ENCODE measurements at places on chromosomes 2 and 18.

DNA sequence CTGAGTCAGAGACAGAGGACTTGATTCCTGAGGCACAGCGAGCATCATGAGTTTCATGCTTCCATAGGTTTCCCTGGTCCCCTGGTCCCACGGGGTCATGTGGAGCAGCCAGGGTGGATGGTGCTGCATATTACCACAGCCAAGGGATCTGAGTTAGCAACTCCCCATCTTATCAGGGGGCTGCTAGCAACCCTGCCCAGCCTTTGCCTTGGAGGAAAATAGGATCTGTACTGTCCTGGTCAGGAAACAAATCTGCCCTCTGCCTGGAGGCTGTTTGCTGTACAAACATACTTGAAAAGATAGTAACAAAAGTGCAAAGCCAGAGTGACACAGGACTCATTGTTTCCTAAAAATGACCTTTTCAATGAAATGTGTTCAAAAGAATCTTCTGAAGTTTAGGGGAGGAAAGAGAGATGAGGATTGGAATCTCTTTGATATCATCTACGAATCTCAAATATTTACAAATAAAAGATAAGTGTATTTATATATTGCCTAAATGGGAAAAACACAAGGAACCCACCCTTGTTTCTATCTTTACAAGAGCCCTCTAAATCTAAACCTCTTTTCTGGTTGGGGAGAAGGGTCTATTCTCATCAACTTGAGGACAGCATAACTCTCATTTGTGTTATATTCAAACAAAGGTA lies 194.8 kb downstream of the CD226 start:
- no peak for DNase-seq

GRCh38 chr2:108980076-108980475 lies 8.9 kb downstream of the EDAR start:
- no peak for DNase-seq

- DNase-seq = no peak
Measured at GRCh38 chr18:41647914-41648313, 307.1 kb upstream of the PIK3C3 start.

DNA sequence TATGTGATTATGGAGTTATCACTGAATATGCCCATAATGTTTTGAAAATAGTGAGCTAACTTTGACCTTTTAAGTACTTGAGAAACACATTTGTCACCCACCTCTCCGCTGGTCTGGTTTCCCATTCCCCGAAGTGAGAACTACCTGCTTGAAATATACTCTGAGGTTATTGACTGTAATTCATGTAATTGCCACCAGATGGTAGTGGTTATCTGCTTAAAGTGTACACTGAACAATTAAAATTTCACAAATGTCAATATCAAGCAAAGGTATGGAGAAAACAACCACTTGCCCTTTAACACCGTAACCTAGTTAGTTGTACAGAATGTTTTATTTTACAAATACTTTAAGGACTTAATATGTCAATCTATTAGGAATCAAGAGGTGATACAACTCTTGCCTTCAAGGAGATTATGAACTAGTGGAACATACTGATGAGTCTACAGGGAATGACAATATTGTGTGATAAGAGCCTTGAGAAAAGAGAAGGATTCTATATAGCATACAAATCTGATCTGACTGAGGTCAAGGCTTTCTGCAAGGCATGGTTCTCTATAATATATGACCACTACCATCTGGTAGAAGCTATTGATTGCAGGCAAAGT lies 316.8 kb upstream of the KCNH7 start:
- no peak for DNase-seq

DNA sequence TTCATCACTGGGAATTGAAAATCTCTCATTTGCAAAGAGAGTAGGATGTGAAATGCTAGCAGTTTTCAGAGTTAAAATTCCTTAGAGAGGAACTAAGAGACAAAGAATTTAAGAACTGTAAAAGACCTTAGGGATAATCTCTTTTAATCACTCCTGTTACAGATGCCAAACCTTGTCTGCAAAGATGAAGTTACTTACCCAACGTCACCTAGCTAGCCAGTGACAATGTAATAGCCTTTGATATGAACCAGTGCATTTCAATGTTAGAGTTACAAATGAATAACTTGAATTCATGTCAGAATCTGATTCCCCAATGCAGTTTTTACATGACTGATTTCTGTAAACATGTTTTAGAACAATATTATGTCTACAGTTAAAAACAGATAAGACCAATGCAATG lies 190.1 kb downstream of the LRP1B start:
- no peak for DNase-seq

- peak; percentile 24 for DNase-seq
Measured at GRCh38 chr2:72131916-72132841, 15.5 kb downstream of the CYP26B1 start.

DNA sequence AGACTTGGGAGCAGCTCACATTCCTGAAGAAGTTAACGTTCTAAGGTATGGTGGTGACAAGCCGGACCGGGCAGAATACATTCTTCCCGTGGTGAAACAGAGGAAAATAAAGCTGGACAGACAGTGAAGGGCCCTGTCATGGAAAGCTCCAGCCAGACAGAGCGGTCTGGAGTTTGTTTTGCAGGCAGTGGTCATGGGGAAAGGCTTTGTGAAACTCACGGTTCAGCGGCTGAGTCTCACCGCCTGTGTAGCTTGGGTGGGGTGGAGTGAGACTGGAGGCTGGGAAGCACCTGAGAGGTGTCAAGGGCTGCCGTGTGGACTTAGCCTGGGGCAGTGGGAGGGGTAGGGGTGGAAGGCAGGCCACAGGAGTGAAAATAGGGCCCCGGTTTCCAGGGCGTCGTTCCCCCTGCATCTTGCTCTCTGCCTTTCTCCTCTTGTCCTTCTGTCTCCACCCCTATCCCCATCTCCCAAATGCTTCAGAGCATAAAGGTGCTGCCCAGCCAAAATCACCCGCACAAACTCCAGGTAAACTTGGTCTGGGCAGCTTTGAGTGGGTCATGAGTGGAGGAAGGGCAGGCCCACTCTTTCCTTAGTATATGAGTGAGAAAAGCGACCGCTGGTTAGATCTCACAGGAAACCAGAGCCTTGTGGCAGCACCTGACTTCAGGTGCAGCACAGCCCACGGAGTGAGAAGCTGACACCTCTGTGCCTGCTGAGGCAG lies 11.4 kb upstream of the SLC20A1 start:
- no peak for DNase-seq

GRCh38 chr18:59514203-59514602 lies 155.1 kb upstream of the LMAN1 start:
- no peak for DNase-seq

GRCh38 chr2:109648041-109648527 lies 33.9 kb downstream of the SOWAHC start:
- DNase-seq = no peak

DNA sequence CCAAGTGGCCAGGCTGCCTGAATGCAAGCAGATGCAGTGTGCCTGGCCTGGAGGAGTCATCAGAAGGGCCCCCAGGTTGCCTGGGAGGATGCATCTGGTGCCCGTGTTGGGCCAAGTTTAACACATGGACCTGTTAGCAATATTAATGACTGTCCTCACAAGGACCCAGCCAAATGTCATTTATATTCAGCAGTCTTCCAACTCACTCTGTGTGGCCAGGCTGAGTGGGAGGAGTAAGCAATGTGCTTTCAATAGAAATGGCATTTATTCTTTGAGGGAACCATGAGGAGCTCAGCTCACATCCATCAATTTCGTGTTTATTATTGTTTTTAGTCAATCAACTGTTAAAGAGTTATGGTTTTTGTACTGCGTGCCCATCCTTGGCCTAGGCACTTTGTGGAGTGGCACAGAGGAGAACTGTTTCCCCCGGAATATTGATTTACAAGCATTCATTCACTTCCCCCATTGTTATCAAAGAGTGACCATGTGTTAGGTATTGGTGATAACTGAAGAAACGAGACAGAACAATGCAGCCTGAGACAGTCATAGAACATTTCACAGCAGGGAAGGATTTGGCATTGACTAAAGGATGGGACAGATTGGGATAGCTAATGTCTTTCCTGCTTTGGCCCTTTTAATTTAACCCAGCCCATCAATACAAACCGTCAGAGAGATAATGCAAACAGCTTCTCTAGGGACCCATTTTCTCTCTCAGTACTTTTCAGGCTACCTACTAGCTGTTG lies 725.2 kb downstream of the TSN start:
- DNase-seq = no peak

- peak; percentile 77 for DNase-seq
Measured at GRCh38 chr18:12726774-12727550, 24.1 kb downstream of the PSMG2 start.

DNA sequence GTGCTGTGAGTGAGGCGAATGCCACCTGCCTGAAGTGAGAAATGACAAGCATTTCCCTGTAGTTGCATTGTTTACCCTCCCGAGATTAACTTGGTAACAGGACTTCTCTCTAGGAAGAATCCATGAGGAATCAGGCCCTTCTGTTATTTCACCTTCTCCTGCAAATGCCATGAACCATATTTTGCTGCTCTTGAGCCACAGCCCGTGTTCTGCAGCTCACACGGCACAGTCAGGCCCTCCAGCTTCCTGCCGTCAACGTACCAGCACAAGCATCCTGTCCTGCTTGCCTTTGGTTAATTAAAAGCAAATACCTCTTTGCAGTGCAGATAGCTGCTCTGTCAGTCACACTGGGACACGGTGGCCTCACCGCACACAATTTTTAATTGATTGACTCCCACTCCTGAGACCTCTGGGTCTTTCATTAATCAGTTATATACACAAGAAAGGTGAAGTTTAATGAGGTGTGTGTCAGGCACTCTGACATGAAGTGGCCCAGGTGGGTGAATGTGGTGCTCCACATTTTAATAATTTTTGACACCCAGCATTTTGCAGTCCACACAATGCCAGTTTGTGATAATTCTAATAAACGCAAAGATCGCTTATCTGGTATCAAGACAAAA lies 95.3 kb upstream of the ASB18 start:
- peak; percentile 19 for DNase-seq

Data from H9 (cell line).